ENCODE measurements at places on chromosomes 1 and 21.

GRCh38 chr1:200538179-200538578 is 82.4 kb downstream of the KIF14 start:
- no peak for DNase-seq

DNA sequence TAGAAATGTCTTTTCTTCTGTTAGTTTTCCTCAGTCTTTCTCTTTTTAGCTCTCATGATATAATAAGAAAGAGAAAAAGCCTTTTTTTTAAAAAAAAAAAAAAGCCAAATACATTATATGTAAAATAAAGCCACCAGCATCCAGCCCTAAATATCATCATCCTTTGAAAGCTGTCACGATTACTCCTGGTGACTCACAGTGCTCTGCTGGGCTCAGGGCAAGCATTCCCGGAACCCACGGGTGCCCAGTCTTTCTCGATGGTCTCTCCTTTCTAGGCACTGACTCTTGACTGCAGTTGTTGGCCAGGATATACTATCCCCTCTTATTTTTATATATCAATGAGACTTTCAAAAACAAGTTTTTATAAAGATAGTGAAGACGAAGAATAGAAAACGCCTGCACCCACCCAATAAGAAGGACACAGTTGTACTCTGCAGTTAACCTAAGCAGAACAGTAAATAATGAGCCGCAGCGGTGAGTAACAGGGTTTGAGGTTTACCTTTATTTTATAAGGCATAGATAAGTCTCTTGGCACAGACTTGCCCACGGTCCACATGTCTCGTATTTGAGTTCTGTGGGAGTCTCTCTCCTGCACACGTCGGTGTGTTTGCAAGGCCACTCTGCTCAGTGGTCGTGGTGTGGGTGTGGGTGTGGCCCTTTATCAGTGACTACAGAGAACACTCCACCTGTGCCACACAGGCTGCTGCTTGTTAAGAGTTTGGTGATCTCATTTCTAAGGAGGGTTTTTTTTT is 15.7 kb upstream of the MX2 start:
- DNase-seq: no peak

DNA sequence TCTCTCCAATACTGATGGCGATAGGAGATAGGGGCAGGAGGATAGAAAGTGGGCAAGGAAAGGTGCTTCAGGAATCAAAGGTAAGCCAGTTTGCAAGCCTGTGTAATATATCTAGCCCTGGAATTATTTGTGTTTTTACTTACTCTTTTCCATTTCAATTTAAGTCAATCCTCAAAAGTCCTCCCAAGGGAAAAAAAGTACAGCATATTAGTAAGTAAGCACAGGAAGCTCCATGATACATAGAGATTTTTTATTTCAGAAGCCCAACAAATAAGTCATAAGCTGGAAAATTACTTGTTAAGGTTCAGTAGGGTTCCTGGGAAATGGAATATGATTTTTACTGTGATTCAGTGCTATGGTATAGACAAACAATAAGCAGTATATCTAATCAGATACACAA is 337.7 kb upstream of the DUSP10 start:
- DNase-seq: no peak

DNA sequence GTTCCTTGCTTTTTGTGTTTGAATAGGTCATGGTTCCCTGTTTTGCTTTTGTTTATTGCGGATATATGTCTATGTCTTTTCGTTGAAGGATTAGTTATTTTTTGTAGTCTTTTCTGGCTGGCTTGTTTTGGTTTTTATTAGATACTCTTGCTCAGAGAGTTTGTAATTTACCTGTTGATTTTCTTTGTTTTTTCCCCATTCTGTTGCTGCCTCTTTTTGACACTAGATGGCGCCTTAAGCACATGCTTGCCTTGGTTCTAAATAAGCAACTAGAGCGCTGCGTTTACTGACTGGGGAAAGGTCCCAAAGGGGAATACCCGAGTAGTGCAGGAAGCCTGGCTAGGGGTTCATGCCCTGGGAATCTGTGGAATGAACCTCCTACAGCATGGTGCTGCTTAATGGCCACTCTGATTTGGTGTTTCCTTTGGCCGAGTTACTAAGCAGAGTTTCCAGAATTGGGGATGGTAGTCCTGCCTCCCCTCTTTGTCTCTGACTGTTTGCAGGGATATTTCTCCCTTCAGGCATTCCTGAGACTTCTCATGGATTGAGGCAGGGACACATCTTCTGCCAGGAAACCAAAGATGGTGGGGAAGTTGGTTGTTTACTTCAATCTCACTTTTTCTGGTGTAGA is 143.2 kb downstream of the PTPRU start:
- no peak for DNase-seq

DNA sequence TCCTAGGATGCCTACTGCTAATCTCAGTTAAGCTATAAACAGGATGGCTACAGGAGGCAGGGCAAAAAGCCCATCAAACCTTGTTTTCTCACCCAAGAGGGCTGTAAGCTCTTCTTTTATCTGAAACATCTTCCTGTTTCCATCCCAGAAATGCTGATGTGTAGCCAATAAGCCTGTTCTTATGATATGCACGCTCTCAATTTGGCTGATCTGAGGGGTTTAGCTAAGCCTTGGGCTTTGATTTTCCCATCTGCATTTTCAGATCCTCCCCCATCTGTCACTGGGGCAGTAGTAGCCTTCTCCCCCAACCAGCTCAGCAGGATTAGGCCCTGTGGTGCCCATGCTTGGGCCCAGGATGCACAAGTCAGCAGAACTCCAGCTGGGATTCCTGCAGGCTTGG is 105.0 kb downstream of the BRINP2 start:
- DNase-seq: no peak

DNA sequence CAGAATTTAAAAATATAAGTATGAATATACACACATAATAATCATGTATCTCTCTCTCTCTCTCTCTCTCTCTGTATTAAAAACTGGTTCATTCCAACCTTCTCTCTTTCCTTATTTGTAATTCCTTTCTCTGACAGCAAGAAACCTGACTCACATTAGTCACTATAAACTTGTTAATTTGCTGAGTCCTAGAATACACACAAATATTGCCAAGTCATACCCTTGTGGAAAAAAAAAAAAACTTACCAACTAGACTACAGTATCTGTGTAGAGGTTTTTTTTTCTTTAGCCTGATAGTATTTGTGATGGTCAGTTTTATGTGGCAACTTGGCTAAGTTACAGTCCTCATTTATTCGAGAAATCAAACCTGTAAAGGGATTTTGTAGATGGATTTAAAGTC is 26.3 kb upstream of the NHLH2 start:
- DNase-seq: no peak

- DNase-seq: no peak
These were observed 34.9 kb downstream of the GREM2 start for GRCh38 chr1:240577095-240577494.

DNA sequence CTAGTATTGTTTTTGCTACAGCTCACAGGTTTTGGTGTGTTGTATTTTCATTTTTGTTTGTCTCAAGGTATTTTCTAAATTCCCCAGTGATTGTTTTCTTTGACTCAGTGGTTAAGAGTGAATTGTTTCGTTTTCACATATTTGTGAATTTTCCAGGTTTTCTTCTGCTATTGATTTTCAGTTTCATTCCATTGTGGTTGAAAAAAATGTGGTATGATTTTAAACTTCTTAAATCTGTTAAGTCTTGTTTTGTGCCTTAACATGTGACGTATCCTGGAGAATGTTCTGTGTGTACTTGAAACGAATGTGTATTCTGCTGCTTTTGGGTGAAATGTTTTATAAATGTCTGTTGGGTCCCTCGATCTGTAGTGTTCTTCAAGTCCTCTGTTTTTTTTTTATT is 117.9 kb downstream of the KIF26B start:
- DNase-seq: no peak

Data from stimulated activated CD4-positive, alpha-beta T cell treated with anti-CD3 and anti-CD28 coated beads, Interleukin-4, amount 100 ng/mL, for 4 hours (primary cell).